NCI-H1105 (cell line): ENCODE measurements at places on chromosomes 5 and 9.

- DNase-seq, result no peak
These were observed 87.0 kb upstream of the NR5A1 start for GRCh38 chr9:124594225-124594624.

- DNase-seq, result no peak
These were observed 102.9 kb downstream of the ZFAND5 start for GRCh38 chr9:72262063-72262462.

DNA sequence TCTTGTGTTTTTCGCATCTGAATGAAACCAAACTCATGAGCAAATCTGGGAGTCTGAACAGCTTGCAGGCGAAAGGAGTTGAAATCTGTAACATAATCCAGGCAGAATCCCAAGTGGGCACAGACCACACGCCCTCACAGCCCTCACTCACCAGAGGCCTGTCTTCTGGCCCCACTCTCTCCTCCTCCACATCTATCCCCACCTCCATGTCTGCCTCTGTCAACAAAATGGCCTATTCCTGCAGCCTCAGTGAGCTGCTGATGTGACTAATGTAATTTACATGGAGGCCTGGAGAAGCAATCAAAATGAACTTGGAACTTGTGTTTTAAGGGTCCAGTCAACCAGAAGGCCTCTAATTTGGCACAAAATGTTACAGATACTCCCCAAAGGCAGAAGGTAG is 136.6 kb downstream of the GNA14 start:
- no peak for DNase-seq

DNA sequence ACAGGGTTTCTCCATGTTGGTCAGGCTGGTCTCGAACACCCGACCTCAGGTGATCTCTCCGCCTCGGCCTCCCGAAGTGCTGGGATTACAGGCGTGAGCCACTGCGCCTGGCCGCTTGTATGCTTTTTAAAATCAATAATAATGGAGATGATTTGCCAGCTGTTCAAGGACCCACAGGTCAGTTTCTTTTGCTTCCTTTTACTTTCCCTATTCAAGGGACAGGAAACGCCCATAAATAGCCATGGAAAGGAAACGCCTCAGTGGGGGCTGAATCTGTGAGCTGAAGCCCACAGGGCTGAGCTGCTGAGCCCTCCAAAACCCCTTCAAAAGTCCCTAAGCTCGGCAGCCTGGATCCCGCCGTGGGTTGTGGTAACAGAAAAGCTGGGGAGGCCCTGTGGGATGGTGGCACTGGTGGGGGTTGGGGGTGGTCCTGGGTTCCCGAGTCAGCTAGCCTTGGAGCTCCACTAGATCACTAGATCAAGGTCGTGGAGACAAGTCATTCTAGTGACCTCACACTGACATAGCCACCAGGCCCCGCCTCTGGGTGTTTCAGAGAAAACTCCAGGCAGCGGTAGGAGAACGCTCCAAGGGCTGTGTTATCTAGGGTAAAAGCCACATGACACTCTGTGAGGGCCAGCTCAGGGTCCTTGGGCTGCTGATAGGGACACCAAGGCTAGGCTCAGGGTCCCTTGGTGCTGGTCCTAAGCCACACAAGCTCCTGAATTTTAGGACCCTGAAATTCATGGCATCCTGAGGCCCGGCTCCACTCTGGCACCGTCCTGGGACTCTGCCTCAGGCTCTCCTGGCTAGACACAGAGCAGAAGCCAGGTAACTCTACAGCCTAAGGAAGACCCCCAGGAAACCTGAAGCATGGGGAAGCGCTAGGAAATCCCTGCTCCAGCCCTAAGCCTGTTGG is 18.0 kb upstream of the DUSP1 start:
- no peak for DNase-seq

- no peak for DNase-seq
These were observed 18.3 kb downstream of the SPINK9 start for GRCh38 chr5:148353634-148354033.

DNA sequence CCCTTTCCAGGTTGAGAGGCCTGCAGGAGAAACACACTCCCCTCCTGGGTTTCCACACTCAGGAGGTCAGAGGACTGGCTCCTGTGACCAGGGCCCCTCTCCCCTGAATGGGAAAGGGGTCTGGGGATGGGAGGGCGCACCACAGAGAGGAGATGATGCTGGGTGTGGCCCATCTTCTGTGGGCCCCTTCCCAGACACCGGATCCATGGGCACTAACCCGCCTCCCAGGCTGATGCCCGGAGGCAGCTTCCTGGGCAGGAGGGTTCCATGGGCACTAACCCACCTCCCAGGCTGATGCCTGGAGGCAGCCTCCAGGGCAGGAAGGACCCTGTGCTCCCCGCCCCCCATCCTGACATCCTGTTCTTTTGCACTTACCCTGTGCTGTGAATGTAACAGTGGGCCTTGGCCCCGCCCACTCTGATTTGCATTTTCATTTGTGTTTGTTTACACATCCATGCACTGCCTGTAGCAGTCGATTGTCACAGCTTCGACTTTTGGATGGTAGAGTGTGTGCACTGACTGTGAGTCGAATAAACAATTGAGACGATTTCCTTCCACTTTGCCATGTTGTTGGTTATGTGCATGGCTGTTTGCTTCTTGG is 9.3 kb upstream of the DOLPP1 start:
- no peak for DNase-seq

GRCh38 chr5:40288800-40289485 is 390.8 kb upstream of the PTGER4 start:
- no peak for DNase-seq

- DNase-seq, result no peak
These were observed 673.8 kb downstream of the PRELID2 start for GRCh38 chr5:145161391-145161790.

- peak; percentile 38 for DNase-seq
These were observed 2.7 kb downstream of the PCDHGC3 start for GRCh38 chr5:141478321-141478945.

GRCh38 chr9:128927731-128928411 is 7.1 kb downstream of the PHYHD1 start:
- DNase-seq, result peak; percentile 22
